ENCODE measurements at places on chromosomes 12 and 14.

DNA sequence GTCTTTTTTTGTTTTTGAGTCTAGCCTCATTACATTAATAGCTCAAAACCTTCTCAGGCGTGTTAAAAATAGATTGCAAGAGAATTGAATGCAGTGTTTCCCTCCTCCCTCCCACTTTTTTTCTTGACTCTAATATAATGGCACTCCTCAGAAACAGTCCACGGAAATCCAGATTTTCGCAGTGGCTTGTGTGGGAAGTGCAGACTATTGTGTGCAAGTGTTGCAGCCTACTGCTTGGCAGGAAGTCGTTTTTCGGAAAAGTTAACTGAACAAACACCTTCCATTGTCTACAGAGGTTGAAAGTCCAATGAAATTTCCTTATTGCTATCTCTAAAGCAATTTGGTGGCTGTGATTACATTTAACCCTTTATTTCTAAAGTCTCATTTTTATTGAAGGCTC lies 147.9 kb upstream of the E2F7 start:
- no peak for DNase-seq

- DNase-seq, result no peak
These were observed 4.8 kb upstream of the AEBP2 start for GRCh38 chr12:19434538-19434937.

DNA sequence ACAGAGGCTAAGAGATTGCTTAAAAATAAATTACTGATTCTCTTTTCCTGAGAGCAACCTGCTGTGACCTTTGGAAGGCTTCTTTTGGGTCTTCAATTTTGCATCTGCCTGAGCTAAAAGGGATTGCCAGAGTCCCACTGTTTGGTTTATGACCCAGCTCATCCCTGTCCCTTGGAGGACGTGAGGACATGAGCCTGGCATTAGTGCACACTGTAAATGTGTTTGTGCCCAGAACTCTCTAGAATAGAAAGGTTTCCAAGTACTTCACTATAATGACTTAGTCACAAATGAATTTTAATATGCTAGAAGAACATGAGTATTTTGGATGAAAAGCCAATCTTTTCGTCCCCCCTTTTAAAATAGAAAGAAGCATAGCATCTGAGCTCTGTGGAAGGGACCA lies 47.1 kb upstream of the CDKN3 start:
- no peak for DNase-seq

- DNase-seq, result no peak
These were observed 22.8 kb downstream of the PPP1R36 start for GRCh38 chr14:64572386-64573104.

GRCh38 chr12:130433411-130433810 lies 95.7 kb downstream of the PIWIL1 start:
- DNase-seq, result no peak
